ENCODE measurements at places on chromosomes 6 and 20.
A peak's percentile ranks its signal among the peaks of the same experiment; 100 is the strongest.

DNA sequence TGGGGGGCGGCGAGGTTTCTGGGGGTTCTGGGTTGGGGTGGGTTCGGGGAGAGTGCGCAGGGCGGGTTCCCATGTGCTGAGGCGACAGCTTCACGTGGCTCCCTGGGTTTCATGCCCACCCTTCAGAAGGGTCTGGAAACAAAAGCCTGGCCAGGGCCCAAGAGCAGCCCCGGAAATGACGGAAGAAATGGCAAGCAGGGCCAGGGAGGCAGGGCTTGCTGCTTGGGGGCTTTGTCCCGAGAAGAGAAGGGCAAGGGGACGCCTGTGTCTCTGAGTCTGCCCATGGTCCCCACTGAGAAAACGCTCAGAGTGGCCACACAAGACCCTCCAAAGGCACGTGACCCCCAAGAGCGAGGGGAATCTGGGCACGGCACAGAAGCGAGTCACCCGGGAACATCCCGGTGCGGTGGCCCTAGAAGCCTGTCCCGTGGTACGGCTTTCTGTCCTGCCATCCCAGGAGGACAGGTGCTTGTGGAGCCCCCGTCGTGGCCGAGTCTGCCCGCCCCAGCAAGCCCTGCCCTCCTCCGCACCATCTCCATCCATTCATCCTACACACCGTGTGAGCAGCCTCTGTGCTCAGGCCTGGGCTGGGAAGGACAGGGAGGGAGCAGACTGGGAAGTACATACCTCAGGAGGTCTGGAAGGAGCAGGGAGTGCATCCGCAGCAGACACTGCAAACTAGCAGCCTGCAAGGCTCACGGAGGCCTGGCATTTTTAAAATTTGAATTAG is 9.0 kb downstream of the NPEPL1 start:
- no peak for DNase-seq

DNA sequence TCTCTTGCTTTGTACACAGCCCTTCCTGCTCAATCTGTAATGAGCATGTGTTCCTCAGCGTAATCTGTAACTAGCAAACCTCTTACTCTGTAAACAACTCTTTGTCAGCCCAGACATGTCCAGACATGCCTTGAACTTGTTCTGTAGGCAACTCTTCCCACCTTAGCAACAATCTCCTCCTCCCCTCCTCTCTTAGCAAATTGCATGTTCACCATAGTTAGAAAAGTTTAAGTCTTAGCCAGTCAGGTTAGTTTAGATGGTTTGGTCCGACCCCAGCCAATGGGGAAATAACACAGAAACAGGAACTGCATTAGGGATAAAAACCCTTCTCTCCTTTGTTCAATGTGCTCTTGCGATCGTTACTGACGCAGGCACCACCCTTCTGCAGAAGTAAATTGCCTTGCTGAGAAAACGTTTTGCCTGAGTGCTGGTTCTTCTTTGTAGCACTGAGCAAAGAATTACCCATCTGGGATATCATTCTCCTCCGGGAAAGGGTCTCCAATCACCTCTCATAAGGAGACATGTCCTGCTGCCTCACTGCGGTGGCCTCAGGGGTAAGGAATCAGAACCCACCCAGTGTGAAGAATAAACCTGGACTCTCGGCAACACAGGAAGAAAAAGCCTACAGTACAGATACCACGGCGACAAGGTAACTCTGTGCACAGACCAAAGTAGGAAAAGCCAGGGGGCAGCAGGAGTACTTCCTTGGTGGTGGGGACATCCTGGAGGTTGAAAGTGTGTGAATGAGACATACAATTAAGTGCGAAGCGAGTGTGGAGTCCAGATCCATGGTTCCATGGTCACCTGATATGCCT is 26.2 kb downstream of the PLN start:
- no peak for DNase-seq

GRCh38 chr6:135310291-135310690 is 129.2 kb downstream of the MYB start:
- DNase-seq, result no peak

DNA sequence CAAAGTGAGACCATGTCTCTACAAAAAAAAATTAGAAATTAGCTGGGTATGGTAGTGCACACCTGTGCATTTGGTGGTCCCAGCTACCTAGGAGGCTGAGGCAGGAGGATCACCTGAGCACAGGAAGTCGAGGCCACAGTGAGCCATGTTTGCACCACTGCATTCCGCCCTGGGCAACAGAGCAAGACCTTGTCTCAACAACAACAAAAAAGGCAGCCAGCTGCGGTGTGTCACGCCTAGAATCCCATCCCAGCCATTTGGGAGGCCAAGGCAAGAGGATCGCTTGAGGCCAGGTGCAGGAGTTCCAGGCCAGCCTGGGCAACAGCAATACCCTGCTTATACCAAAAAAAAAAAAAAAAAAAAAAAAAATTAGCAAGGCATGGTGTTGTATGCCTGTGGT is 1.1 kb upstream of the BAK1 start:
- DNase-seq, result no peak

- no peak for DNase-seq
Observed at GRCh38 chr6:104656235-104656634, 203.5 kb downstream of the HACE1 start.

GRCh38 chr6:44655412-44656342 is 268.2 kb downstream of the CDC5L start:
- DNase-seq, result peak; percentile 76

GRCh38 chr6:75830959-75831885 is 82.2 kb downstream of the MYO6 start:
- DNase-seq, result no peak

GRCh38 chr6:96786336-96786735 is 50.9 kb downstream of the GPR63 start:
- DNase-seq, result no peak

DNA sequence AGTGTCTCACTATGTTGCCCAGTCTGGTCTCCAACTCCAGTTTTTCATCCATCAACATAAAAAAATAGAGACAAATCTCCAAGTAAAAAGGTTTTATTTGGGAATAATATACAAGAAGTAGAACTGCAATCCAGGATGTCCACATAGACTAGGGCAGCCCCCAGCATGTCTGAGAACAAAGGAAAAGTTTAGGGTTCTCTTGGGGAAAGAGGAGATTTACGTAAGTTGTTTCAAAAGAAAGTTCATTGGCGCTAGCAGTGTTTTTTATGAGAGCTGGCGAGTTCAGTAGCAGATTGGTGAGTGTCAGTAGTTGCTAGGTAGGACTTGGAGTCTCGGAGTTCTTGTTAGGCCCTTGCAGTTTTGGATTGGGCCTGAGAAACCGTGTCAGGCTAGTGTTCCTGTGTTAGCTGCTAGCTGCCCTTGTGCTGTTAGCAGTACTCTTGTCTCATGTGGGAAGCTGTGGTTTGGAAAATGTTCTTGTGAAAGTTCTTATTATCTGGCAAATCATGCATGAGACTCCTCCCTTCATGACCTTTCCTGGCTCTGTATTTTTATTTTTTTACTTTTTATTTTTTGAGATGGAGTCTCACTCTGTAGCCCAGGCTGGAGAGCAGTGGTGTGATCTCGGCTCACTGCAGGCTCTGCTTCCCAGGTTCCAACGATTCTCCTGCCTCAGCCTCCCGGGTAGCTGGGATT is 24.7 kb downstream of the TTLL9 start:
- DNase-seq, result peak; percentile 75

GRCh38 chr6:137820952-137821351 is 46.1 kb upstream of the TNFAIP3 start:
- DNase-seq, result no peak
